Stimulated activated CD4-positive, alpha-beta T cell treated with anti-CD3 and anti-CD28 coated beads, Interleukin-4, amount 100 ng/mL, for 1 hour (primary cell): ENCODE measurements at places on chromosomes 7 and 10.

- peak; percentile 15 for DNase-seq
Measured at GRCh38 chr7:137626469-137627067, 220.2 kb downstream of the DGKI start.

DNA sequence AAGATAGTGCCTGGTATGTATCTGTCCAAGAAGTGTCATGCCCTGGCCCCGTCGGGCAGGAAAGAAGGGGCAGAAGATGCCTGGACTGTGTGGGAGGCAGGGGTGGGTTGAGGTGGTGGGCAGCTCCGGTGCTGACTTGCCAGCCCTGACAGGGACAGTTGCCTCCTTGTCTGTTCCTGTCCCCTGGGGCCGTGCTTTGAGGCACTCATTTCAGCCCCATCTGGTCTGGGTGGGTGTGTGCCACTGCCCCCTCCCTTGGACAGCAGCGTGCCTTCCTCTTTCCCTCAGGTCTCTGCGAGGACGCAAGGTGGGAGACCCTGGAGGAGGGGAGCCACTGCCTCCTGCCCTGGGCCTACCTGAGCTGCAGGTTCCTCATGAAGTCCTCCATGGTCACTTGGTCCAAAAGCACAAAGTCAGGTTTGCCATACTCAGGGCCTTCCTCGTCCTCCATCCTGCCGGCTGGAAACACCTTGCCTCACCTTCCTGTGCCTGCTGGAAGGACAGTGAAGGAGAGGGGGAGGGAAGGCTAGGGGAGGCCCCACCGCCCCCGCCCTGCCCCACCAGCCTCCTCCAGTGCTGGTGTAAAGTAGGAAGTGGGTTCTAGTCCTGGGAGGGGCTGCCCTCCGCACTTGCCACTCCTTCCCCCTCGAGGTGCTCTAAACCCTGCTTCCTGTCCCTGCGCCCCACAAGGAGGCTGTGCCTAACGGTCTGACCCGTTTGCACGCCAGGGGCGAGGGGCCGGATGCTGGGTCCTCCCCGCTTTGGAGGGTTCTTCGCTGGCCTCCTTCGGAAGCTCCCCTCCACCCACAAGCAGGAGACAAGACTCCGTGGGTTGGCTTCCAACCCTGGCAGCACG lies at the start of gene MYO1G:
Gene MYO1G, minus strand, starts transcription at position 505 of the 856 bp plus-strand sequence. Its CDS starts 54 bp downstream, at position 451.
- DNase-seq: peak; percentile 81

DNA sequence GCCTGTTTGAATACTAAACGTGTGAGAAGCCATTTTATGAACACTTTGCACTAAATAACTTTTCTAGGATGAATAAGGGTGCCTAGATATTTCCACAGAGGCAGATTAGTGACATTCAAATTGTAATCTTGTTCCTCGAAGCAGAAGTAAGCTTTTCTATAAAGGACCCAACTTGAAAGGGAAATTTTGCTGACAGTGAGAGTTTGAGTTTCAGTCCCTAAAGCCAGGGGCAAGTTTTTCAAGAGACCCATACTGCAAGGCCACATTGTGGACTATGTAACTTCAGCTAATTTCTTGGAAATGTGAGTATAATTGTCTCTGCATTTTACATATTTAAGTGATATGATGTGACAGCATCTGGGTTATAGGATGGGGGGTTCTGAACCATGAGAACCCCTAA lies 387.2 kb upstream of the ETV1 start:
- no peak for DNase-seq

GRCh38 chr7:128435327-128435686 lies 20.4 kb upstream of the HILPDA start:
- no peak for DNase-seq

- no peak for DNase-seq
Measured at GRCh38 chr7:911791-912480, 35.6 kb downstream of the GET4 start.

DNA sequence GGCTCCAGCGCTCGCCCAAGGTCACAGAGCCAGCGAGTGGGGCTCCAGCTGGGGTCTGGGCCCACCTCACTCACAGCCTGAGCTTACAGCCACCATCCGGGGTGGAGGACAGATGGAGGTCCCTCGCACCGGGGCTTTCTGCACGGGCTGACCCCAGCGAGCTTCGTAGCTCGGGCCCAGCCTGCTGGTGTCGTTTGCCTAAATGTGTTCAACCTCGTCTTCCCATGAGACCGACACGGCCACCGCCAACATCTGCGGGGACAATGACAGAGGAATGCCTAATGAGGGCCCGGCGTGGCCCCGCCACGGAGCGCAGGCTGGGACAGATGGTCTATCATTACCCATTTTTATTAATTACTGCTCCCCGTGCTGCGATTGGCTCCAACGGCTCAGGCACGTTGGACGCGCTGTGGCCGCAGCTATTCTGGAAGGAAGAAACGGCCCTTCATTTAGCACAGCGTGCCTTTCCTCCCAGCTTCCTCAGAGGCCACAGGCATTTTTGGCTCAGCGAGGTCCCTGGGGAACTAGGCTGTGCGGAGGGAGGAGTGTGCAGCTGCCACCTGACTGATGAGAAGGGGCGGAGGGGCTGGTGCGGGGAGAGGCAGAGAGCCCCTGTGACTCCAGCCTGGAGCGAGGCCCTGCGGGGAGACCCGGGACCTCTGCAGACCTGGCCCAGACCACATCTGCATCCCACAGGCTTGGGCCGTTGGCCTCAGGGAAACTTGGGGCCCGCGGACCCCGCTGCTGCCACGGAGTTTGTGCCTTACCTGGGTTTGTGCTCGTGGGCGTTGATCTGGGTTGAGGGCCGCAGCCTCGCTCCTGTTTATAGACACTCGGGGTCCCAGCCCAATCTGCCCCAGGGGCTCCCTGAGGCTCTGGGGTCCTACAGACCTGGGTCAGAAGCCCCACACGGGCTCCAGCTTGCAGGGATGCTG lies 22.9 kb upstream of the ELFN1 start:
- DNase-seq: no peak

DNA sequence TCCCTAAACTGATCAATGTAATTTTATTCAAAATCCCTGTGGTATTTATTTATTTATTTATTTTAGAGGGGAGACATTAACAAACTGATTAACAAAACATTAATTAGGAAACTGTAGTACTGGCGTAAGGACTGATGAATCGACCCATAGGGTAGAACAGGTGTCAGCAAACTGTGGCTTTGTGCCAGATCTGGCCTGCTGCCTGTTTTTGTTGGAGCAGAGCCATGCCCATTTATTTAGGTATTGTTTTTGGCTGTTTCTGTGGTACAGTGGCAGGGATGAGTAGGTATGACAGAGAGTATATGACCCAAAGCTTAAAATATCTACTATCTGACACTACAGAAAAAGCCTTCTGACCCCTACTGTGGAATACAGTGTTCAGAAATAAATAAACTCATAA lies 332.5 kb upstream of the ETV1 start:
- no peak for DNase-seq

- DNase-seq: no peak
Measured at GRCh38 chr10:124992462-124993344, 50.8 kb downstream of the ZRANB1 start.

DNA sequence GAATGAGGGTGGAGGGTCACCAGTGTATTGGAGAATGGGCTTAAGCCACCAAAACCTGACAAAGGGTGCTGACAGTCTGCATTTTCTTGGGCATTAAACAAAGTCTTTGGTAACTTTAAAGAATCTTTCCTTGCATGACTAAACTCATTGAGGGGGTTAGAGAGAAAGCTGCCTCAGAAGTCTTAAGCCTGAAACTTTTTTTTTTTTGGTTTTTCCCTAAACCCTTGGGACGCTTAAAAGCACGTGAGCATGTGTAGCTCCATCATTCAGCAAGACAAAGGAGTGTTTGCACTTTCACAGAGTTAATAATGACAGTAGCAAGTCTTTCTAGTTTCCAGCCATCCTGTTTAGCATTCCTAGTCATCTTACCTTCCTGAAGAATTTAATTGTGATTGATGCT lies 110.7 kb downstream of the LRMDA start:
- no peak for DNase-seq

DNA sequence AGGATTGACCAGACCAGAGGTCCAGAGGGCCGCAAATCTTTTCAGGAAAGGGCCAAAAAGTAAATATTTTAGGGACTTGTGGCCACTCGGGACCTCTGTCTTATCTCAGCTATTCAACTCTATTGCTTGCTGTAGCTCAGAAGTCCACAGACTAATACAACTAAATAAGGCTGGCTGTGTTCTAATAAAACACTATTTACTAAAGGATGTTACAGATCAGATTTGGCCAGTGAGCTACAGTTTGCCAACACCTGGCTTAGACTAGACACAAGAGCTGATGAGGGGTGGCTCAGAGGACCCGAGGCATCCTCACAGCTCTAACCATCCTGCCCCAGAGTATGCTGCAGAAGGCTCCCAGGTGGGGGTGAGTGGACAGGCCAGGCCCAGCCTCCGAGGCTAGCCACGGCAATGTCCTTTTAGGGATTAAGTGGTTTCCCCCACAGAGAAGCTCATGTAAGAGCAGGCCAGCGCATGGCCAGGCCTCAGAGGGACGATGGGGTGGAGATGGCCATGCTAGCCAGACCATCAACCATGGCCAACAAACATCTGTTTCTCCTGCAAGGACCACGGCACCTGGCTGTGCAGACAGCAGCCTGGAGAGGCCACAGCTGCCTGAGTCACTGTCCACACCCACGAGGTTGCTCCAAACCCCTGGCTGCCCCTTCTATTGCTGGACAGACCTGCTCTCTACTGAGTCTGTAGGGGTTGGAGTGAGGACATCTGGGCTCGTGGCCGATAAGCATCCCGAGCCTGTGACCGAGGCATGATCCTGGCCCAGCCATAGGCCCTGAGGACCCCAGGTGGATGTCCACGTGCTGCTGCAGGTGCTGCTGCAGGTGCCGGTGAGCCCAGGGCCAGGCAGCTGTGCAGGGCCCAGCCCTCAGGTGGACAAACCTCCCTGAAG lies 76.5 kb downstream of the AFAP1L2 start:
- DNase-seq: no peak

DNA sequence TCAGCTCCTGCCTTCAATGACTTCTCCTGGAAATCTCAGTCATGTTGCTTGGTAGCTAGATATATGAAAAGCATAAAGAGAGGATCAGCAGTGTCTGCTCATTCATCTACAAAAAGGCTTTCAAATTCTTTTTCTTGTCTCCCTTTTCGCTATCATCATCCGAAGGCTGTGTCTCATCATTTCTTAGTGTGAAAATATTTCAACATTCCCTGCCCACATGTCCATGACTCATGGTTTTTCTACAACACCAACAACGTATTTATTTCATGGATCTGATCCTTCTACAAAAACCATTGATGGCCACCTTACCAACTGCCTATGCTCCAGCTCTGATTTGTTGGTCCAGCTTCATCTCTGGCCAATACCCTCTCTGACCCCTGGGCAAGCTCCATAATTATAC lies 472.5 kb upstream of the GHITM start:
- no peak for DNase-seq

- DNase-seq: no peak
Measured at GRCh38 chr10:637771-638195, 51.7 kb downstream of the DIP2C start.

DNA sequence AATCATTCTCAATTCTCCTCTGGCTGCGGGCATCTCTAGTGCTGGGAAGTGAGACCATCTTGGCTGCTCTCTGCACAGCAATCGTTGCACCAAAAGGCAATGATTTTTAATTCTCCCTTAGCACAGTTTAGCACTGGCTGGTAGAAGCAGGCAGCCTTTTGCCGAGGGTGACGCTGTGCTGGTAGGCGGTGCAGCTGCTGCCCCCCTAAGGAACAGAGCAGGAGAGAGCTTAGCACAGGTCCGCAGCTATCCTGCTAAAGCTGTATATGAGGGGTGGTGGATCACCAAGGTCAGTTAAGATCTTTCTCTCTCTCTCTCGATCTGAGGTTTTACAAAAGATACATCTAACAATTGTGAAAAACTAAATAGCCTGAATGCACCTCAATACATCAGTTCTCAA lies 390.1 kb downstream of the GATA3 start:
- DNase-seq: peak; percentile 28

GRCh38 chr7:74572301-74572979 lies 85.1 kb upstream of the GTF2I start:
- DNase-seq: no peak

DNA sequence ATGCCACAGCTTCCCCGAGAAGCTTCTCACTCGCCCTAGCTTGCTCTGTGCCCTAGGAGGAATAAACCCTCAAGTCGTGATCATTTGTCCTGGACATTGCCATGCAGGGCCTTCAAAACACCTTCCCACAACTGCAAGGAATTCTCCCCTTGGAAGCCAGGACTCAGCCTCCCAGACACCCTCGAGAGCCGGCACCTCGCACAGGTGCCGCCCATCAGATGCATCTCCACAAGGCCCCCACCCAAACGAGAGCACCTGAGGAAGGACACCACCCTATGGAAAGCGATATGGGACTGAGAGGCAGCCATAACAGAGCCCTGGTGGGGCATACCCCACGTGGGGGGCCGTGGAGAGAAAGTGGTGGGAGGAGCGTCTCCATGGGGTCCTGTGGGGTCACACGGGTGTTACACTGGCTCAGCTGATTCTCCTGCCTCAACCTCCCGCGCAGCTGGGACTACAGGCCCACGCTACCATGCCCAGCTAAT lies 77.6 kb upstream of the FOXK1 start:
- no peak for DNase-seq

DNA sequence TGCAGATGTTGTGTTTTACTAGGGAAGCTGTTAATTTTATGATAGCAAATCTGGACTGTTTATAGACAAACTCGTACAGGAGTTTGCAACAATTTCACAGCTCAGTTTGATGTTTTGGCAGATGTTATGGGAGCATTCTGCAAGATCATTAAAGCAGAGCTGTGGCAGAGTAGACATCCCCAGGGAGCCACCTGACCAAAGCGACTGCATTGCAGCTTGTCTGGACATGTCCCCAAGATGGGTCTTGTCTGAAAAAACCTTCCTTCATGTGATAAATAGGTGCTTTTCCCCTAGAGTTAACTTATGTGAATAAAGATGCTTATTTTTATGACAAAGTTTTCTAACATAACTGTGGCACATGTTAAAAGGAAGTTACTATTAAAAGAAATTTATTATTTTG lies 91.2 kb upstream of the GPR141 start:
- no peak for DNase-seq

DNA sequence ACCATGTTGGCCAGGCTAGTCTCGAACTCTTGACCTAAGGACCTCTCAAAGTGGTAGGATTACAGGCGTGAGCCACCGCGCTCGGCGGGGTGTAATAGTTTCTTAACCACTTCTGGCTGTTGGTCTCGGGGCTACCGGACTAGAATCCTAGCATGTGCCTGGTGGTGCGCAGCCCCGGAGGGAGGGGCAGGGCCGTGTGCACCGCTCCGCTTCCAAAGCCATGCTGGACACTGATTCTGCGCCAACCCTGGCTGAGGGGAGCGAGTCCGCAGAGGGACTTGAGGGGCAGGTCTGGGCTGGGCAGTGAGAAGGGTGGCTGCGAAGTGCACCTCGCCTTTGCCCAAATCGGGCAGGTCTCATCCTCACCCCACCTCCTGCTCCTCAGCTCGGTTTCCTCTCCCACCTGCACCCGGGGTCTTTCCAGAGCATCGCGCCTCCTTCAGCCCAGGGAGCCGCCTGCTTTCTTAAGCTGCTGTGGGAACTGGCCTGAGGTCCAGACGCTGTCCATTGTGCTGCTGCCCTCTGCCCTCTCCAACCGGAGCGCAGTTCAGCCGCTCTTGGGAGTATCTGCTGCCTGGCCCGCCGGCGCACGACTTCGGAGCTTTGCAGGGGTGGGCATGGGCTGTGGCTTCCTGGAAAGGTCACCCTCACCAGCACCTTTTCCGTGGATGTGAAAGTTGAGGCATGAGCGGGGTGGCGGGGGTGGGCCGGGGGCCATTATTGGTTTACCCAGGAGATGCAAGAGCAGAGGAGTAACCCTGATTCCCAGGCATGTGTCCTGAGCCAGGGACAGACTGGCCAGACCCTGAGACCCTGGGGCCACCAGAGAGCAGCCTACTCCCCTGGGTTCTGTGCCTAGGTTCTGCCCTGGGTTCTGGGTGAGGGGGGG lies 422.6 kb upstream of the NUPR2 start:
- DNase-seq: no peak

- no peak for DNase-seq
Measured at GRCh38 chr7:42886129-42886528, 25.7 kb downstream of the C7orf25 start.

- no peak for DNase-seq
Measured at GRCh38 chr10:76543655-76544054, 1094.0 kb downstream of the KCNMA1 start.
